ENCODE measurements at places on chromosomes 3 and 15.

DNA sequence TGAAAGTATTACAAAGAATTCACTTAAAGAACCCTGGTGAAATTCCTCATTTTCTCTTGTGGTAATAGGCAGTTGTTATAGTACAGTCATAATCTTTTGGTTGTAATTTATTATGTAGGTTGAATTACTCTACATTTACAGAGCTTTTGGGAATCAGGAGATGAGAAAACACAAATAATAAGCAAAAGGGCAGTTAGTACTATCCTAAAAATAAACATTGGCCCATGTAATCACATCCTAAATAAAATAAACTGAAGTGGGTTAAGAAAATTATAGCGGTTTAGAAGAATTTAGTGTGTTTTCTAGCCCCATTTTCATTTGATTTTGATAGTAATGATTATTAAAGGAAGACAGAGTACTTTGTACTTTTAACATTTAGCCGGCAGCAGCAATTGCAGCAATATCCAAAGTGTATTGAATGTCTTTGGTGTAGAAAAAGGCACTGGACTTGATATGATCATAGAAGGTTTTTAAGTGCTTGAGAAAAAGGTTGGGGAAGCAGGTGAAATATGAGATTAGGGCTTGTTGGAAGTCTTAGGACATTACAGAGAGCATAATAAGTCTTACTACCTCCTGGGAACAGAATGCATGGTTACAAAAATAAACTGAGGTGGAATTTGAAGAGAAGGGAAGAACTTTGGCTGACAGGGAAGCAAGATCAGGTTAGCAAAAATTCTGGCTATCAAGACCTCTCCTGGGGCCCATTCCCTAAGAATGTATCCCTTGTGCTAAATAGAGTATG lies 79.9 kb downstream of the MBNL1 start:
- no peaks in the 10 kb centered on the region for H3K36me3 ChIP-seq
- peak overlapping the region; percentile 2 for H3K27ac ChIP-seq
- H3K4me3 ChIP-seq = no peak overlapping the region
- H3K27me3 ChIP-seq = no peaks in the 10 kb centered on the region
- no peak for DNase-seq

DNA sequence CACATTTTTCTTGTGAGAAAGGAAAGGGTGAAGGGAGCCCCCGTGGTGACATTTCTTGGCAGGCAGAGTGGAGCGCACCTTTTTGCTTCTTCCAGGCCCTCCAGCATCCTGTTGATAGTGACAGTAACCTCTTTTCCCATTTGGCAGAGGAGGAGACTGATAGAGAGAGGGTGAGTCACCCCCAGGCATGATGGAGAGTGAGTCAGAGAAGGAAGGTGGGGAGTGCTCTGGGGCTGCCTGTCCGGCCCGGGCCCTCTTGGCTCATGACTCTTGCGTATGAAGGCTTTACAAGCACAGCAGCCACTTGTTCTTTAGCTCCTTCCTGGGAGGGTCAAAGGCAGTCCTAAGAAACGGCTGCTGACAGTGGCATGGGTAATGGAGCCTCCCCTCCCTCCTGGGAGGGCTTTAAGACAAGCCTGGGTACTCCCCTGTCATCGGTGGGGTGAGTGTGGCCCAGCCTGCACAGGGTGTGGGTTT lies 16.0 kb downstream of the ANKRD63 start:
- H3K4me1 ChIP-seq = peaks cover 17% of the 10 kb centered on the region
- peak overlapping the region; percentile 57 for H3K27ac ChIP-seq
- no peaks in the 10 kb centered on the region for H3K27me3 ChIP-seq
- H3K36me3 ChIP-seq = no peaks in the 10 kb centered on the region

DNA sequence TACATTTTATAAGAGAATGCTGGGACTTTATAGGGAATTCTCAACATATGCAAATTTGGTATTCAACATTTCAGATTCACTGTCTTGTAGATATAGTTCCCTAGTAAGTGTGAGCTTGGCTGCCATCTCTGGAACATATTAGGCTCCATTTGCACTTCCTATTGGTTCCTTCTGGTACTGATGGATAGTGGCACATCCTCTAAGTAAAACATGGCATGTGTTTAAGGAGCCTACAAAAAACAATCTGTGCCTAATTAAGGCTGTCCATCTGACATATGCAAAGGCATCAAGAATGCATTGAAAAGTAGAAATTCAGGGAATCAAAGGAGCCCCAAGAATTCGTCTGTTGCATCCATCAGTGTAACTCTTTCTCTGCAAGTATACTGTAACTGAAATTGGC lies 344.1 kb downstream of the UNC13C start:
- H3K4me3 ChIP-seq = no peak overlapping the region
- H3K27me3 ChIP-seq = no peaks in the 10 kb centered on the region
- no peak overlapping the region for H3K27ac ChIP-seq
- no peak for DNase-seq
- H3K4me1 ChIP-seq = no peaks in the 10 kb centered on the region

DNA sequence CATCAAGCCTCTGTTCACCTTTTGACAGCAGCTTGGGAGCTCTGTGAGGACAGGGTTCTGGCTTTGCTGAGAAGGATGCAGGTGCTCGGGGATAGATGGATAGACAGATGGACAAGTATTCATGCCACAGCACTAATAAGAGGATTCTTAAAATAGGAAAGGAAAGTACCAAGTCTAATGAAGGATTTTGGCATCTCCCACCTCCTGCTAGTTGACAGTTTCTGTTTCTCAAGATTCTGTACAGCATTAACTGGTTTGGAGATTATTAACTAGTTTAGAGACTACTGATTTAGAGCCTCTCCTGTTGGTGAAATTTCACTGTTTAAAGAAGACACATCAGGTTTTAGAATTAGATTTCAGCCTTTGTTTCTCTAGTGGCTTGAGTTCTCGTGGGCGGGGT lies 152.3 kb downstream of the CACNA1D start:
- no peaks in the 10 kb centered on the region for H3K4me1 ChIP-seq
- H3K27ac ChIP-seq = no peak overlapping the region
- no peak for DNase-seq
- H3K27me3 ChIP-seq = peaks cover 18% of the 10 kb centered on the region
- H3K36me3 ChIP-seq = no peaks in the 10 kb centered on the region

GRCh38 chr3:188947401-188948280 lies 224.1 kb upstream of the TPRG1 start:
- peak overlapping the region; percentile 87 for H3K27ac ChIP-seq
- DNase-seq = peak; percentile 84
- peaks cover 46% of the 10 kb centered on the region for H3K4me1 ChIP-seq
- H3K4me3 ChIP-seq = peak overlapping the region; percentile 44

DNA sequence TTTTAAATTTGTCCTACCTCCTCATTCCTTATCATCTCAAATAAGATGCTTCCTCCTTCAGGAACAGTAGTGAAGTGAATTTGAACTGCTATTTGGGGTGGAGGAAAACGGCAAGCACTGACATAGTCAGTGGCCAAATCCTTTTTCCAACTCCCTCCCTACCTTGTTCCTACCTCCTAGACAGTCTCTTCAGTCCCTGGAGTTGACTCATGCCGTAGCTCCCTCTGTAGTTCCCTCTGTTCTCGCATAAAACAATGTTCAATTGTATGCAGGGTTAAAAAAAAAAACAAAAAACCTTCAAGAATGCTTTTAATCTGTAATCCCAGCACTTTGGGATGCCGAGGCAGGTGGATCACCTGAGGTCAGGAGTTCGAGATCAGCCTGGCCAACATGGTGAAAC lies 1.4 kb downstream of the UBR1 start:
- DNase-seq = peak; percentile 39
- H3K4me1 ChIP-seq = peaks cover 12% of the 10 kb centered on the region
- no peaks in the 10 kb centered on the region for H3K36me3 ChIP-seq
- no peaks in the 10 kb centered on the region for H3K27me3 ChIP-seq
- H3K27ac ChIP-seq = no peak overlapping the region
- H3K4me3 ChIP-seq = peak overlapping the region; percentile 29

GRCh38 chr3:18401300-18401961 lies 23.7 kb downstream of the SATB1 start:
- DNase-seq = no peak
- no peak overlapping the region for H3K27ac ChIP-seq
- H3K27me3 ChIP-seq = 0 out of 2 replicates have a peak, but pooled peaks cover 12% of the 10 kb centered on the region
- H3K36me3 ChIP-seq = no peaks in the 10 kb centered on the region

- no peak overlapping the region for H3K4me3 ChIP-seq
- H3K36me3 ChIP-seq = no peaks in the 10 kb centered on the region
- peaks cover 29% of the 10 kb centered on the region for H3K27me3 ChIP-seq
- no peak overlapping the region for H3K27ac ChIP-seq
- no peaks in the 10 kb centered on the region for H3K4me1 ChIP-seq
Observed at GRCh38 chr3:66816090-66816761, 181.9 kb upstream of the KBTBD8 start.

GRCh38 chr15:65344914-65345275 lies 32.9 kb downstream of the IGDCC3 start:
- H3K36me3 ChIP-seq = no peaks in the 10 kb centered on the region
- H3K4me1 ChIP-seq = no peaks in the 10 kb centered on the region
- H3K27me3 ChIP-seq = no peaks in the 10 kb centered on the region
- no peak for DNase-seq
- no peak overlapping the region for H3K4me3 ChIP-seq

DNA sequence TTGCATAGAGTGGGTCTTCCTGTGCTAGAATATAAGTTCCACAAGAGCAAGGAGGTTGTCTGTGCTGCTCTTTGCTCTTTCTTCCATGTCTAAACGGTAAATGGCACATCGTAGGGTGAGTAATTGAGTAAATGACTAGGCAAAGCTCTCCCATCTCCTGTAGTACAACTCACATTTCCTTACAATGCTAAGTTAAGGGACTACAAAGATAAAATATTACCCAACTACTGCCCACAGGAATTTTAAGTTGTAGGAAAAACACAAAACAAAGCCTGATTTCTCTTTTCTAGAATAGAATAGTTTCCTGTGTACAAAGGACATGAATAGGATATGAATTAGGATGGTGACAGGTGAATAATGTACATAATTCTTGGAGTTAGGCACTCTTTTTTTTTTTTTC lies 19.9 kb upstream of the LRIG1 start:
- no peak overlapping the region for H3K4me3 ChIP-seq
- no peak for DNase-seq
- H3K27ac ChIP-seq = no peak overlapping the region
- peaks cover 10% of the 10 kb centered on the region for H3K27me3 ChIP-seq
- H3K4me1 ChIP-seq = no peaks in the 10 kb centered on the region
- H3K36me3 ChIP-seq = no peaks in the 10 kb centered on the region

- peaks cover 7% of the 10 kb centered on the region for H3K4me1 ChIP-seq
- H3K4me3 ChIP-seq = no peak overlapping the region
- H3K27me3 ChIP-seq = peaks cover 57% of the 10 kb centered on the region
- no peak for DNase-seq
- no peaks in the 10 kb centered on the region for H3K36me3 ChIP-seq
- H3K27ac ChIP-seq = no peak overlapping the region
Observed at GRCh38 chr3:132730891-132731580, 8.8 kb upstream of the NPHP3 start.

DNA sequence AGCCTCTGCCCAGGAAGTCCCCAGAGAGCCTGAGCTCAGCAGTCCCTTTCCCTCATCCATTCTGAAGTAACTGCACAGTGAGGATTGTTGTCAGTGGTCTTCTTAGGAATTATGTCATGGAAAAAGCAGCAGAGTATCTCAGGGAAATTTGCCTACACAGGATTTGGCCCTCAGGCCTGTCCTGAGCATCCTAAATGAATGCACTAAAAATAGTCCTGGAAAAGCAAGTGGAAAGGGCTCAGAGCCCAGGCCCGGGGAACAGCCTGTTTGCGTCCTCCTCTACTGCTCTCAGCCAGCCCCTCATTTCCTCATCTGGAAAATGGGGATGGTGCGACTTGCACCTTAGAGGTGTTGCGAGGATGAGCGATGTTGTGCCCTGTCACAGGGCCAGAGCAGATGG lies 21.6 kb downstream of the LYSMD4 start:
- H3K27me3 ChIP-seq = no peaks in the 10 kb centered on the region
- no peak overlapping the region for H3K4me3 ChIP-seq
- H3K4me1 ChIP-seq = peaks cover 27% of the 10 kb centered on the region
- no peak overlapping the region for H3K27ac ChIP-seq
- H3K36me3 ChIP-seq = no peaks in the 10 kb centered on the region

GRCh38 chr15:66780172-66780972 lies 78.3 kb downstream of the SMAD6 start:
- H3K4me1 ChIP-seq = peaks cover 51% of the 10 kb centered on the region
- no peaks in the 10 kb centered on the region for H3K27me3 ChIP-seq
- H3K36me3 ChIP-seq = no peaks in the 10 kb centered on the region
- peak overlapping the region; percentile 56 for H3K27ac ChIP-seq
- DNase-seq = no peak

DNA sequence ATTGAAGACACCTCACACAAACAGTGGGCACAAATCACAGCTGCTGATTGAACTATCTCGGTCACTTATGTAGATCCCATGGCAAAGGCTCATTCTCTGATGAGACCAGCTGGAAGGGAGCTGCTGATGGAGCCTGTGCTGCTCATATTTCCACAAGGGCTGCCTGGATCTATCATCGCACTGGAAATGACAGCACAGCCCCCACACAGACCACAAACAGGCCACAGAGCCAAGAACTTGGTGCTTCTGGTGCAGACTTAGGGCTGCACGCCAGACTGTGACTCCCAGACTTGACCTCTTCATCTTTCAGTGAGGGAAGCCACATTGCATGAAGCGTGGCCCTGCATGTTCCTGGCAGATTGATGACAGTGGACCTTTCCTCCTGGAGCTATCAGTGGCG lies 197.6 kb downstream of the MINAR1 start:
- no peak overlapping the region for H3K27ac ChIP-seq
- H3K36me3 ChIP-seq = no peaks in the 10 kb centered on the region
- no peak for DNase-seq
- no peaks in the 10 kb centered on the region for H3K4me1 ChIP-seq

DNA sequence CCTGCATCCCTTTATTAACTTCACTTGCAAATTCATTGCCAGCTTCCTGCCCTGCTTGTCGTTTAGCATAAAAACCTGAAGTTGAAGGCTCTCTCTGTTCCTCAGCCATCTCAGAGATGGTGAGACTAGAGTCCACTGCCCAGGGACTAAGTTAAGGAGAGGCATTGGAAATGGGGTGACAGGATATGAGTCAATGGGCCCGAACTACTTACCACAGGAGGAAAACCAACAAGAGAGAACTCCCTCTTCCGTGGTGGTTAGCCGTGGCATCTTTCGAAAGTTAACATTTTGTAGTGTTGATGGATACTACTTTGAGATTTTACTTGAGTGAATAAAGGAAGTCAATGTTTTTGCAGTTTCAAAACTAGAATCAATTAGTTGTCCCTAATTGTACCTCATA lies 65.3 kb downstream of the LRTM1 start:
- no peaks in the 10 kb centered on the region for H3K36me3 ChIP-seq
- H3K4me3 ChIP-seq = no peak overlapping the region
- no peak for DNase-seq
- no peaks in the 10 kb centered on the region for H3K27me3 ChIP-seq

All from HCT116 (cell line).